ENCODE measurements at places on chromosomes 3 and 15.

GRCh38 chr15:70401709-70402108 lies 304.0 kb upstream of the TLE3 start:
- no peak for DNase-seq

DNA sequence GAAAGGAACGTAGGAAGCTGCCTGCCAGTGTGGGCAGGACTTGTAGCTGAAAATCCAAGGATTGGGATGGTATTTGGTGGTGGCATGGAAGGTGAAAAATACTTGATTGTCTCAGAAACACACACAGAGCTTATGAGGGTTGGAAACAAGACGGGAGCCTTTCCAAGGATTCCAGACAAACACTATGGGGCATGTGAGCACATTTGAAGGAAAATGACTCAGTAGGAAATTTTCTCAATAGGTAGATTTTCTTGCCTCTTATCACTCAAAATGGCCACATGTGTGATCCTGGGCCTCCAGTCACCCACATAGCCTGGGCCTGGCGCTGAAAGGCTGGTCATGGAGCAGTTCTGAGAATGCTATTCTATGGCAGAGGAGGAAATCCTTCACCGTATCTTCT lies 47.4 kb downstream of the CCNL1 start:
- no peak for DNase-seq

DNA sequence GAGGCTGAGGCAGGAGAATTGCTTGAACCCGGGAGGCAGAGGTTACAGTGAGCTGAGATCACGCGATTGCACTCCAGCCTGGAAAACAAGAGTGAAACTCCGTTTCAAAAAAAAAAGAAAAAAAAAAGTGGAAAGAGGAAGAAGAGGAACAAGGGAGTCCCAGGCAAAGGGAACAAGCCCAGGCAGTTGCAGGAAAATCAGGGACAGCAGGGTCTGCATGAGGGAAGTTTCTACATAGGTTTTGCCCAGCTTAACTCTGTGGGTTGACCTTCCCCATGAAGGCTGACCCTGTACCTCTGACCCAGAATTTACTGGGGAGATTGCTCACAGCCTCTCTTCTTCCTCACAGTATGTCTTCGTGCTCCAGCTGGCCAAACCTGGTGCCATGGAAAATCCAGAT lies 12.3 kb downstream of the RBP1 start:
- no peak for DNase-seq

DNA sequence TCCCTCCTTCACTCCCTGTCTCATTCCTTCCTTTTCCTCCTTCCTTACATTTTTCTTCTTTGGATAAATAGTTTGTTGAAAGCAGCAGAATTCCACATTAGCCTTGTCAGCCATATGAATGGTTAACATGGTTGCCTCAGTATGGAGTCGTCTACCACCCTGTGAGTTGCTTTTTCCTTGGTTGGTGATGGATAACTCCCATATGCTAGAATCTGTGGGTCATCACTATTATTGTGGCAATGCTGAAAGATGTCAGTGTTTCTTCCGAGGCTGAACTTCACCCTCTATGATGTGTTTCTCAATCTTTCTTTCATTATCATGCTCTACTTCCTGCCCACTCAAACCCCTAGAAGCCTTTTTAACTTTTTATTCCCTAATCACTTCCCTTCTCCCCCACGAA lies 481.8 kb upstream of the KCNMB2 start:
- no peak for DNase-seq

DNA sequence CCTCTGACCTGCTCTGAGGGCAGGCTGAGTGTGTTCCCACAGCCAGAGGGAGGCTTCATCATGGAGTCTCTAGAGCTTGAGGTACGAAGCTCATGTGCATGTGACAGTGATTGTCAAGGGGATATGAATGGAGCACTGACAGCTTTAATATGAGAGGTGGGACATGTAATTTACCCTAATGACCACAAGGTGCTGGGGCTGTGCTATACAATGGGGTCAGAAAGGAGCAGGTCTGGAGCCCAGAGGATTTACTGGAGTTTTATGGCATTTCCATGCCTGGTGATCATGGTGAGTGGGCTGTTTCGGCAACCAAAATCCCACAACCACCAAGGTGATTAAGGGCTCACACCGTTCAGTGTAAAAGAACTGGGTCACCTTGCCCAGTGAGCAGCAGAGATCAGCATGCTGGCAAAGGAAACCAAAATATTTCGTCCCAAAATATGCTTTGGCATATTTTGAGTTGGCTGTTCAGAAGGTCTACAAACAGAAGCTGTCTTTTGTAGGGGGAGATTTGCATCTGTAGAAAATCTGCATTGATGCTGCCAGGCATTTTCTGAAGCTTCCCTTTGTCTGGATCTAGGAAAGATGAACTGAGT lies 40.1 kb upstream of the RASGRF1 start:
- no peak for DNase-seq

GRCh38 chr15:40031300-40031699 lies 7.7 kb downstream of the SRP14 start:
- DNase-seq: no peak
